ENCODE measurements at places on chromosomes 7 and 10.

DNA sequence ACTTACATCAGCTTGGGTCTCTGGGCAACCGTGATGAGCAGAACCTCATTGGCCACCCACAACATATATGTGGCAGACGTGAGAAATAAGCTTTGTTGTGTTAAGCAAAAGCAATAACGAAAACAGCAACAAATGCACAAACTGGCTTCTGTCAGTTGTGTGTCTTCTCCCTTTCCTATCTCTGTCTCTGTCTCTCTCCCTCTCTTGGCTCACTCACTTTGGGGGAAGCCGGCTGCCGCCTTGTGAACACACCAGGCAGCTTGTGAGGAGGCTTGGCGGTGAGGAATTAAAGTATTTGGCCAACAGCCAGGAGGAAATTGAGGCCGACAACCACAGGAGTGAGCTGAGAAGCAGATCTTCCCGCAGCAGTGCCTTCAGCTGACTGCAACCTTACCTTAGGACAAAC lies 21.9 kb upstream of the CDCA7L start:
- DNase-seq, result peak; percentile 40

- peak; percentile 14 for DNase-seq
These were observed 97.8 kb downstream of the CHST15 start for GRCh38 chr10:123995461-123996131.

- no peak for DNase-seq
These were observed 38.6 kb downstream of the ZNF25 start for GRCh38 chr10:37937864-37938263.

DNA sequence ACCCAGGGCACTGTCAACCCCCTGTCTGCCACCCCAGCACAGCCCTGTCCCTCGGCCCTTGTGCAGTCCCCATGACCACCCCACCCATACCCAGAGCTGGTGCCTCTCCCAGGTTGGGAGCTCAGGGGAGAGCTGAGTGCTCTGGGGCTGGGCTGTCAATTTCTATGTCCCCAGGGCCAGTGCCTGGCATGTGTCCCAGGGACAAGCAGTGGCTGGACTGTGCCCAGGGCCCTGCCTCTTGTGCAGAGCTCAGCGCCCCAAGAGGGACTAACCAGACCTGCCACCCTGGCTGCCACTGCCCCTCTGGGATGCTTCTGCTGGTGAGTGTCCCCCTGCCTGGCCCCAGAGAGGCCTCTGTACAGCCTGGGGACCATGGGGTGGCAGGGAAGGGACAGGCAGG lies 29.0 kb upstream of the ZNF862 start:
- DNase-seq, result no peak

DNA sequence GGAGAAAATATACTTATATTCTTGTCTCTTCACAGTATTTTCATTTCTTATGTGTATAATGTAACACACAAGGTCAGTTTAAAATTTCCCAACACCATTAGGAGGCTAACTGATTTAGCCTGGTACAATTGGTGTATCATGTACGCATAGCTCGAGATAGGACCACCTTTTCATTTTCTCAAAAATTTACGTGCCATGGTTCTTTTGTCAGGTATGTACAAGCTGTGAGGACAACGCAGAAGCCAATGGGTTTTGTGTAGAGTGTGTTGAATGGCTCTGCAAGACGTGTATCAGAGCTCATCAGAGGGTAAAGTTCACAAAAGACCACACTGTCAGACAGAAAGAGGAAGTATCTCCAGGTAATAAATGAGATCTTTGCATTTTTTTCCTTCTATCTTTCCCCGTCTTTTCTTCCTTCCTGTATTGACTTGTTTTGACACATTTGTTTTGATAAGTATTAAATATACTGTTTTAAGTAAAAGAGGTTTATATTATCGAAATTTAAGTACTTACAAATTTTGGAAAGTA lies 55.0 kb downstream of the TRIM24 start:
- DNase-seq, result no peak

DNA sequence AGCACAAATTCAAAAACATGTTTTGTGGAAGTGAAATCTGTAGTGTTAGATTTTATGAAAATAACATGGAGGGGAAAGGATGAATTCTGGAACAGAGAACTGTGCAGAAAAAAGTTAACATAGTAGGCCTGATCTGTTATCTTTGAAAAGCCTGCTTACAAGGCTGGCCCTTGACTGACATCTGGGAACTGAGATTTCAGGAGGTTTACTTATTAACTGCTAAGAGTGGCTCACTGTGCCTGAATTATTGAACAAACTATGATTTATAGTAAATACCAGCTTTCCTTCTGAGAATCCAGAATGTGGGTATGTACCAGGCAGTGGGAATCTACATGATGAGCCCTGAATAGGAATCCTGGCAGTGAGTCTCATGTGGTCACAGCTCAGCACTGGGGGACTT lies 30.5 kb downstream of the NSUN6 start:
- DNase-seq, result no peak

- DNase-seq, result no peak
These were observed 113.4 kb downstream of the DIP2C start for GRCh38 chr10:576130-576465.
